ENCODE measurements at places on chromosomes 7 and 10. TPM values are rescaled to one million over a fixed set of nuclear protein-coding genes. Genes with fewer than 3 reads are reported as not detected.

SDK1 gene
- total RNA-seq = under 0.01 TPM

DNA sequence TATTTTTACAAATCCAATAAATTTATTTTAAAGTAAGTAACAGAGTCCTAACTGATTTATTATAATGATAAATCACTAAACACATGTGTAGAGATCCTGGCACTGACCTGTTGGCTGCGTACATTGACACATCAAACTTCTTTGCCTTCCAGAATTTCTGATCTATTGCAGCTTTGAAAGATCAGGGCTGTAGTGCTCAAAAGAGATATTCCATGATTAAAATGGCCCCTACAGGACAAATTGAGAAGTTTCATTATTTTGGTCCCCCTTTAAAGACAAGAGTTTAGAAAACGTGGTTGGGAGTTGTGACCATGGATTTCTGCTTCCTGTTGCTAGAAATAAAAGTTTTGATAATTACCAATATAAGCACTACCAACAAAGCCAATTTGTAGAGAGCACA lies 87.7 kb upstream of the PDK4 start:
- H3K27ac ChIP-seq = no peak overlapping the region
- H3K36me3 ChIP-seq = no peaks in the 10 kb centered on the region
- H3K27me3 ChIP-seq = no peaks in the 10 kb centered on the region
- H3K4me3 ChIP-seq = no peak overlapping the region
- peak; percentile 66 for DNase-seq
- no peaks in the 10 kb centered on the region for H3K4me1 ChIP-seq

GRCh38 chr7:6074612-6075380 lies 43.6 kb downstream of the ANKRD61 start:
- DNase-seq = peak; percentile 21
- H3K4me3 ChIP-seq = no peak overlapping the region
- H3K4me1 ChIP-seq = peaks cover 6% of the 10 kb centered on the region

CYP3A7 gene
- total RNA-seq = not detected

All from osteoblast (primary cell).